ENCODE measurements at places on chromosomes 5 and 9.

DNA sequence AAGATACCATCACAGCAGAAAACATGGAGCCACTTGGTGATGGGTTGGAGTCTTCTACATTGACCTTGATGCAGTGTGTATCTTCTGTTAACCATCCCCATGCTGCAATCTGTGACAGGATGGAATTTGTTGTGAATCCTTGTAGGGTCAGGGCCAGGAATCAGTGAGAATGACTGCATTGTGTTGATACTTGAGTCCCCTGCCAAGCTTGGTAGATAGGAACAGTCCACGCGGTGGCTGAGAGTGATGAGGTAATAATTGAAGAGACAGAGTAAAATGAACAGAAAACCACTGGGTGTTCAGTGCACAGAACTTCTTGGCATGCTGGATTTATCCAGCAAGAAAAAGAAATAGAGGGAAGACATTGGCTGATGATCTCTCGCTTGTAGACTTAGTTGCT is 217.5 kb downstream of the MAN2A1 start:
- DNase-seq: no peak

DNA sequence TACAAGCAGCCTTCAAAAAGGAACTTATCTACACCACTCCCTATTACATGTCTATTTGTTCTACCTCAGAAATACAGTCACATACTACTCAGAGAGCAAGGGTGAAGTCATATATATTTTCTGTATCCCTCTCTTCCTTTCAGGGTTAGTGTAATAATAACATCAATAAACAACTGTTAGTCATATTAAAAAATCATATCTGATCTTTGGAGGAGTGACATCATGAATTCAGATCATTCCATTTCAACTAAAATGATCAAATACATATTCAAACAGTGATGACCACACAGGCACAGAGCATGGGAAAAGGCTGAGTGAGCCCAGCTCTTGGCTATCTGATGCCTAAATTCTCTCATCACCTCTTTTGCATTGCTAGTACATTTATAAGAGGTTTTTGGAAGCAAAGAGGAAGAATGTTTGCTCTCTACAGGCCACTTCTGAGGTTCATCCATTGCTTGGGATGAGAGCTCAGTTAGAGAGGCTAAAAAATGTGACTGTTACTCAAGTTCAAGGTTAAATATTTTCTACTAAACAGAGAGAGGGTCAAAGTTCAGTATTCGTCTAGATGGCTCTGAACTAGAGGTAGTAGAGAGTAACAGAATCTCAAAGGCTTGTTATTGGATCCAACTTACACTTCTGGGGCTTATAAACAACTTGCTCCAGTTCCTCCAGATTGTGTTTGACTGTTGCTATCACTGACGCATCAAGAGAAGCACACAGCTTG is 39.0 kb downstream of the RIGI start:
- no peak for DNase-seq

GRCh38 chr9:111939322-111939721 is 42.7 kb downstream of the UGCG start:
- no peak for DNase-seq

DNA sequence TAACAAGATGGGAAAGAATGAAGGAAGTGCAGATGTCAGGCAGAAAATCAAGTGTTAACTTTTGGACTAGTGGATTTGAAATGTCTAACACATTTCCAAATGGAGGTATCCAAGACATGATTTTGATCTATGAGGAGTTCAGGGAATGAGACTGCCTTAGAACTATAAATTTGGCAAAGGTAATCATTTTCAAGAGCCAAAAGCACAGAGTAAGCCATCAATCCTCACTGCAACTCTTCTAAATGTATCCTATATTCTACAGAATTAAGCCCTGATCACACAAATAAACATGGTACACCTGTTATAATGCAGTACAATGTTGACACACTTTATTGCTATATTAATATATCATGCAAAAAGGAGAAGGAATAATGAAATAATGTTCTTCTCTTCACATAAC is 55.6 kb downstream of the SETX start:
- no peak for DNase-seq

DNA sequence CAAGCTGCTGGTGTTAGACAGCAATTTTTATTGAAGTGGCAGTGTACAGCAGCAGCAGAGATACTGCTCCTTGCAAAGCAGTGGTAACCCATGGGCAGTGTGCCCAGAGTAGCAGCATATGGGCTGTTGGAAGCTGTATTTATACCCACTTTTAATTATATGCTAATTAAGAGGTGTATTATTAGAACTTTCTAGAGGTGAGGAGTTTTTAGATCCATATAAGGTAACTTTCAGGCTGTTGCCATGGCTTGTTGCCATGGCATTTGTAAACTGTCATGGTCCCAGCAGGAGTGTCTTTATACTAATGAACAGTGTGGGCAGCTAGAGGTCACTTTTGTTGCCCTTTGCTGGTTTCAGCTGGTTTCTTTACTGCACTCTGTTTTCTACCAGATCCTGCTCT is 3.7 kb upstream of the PJA2 start:
- DNase-seq: no peak

DNA sequence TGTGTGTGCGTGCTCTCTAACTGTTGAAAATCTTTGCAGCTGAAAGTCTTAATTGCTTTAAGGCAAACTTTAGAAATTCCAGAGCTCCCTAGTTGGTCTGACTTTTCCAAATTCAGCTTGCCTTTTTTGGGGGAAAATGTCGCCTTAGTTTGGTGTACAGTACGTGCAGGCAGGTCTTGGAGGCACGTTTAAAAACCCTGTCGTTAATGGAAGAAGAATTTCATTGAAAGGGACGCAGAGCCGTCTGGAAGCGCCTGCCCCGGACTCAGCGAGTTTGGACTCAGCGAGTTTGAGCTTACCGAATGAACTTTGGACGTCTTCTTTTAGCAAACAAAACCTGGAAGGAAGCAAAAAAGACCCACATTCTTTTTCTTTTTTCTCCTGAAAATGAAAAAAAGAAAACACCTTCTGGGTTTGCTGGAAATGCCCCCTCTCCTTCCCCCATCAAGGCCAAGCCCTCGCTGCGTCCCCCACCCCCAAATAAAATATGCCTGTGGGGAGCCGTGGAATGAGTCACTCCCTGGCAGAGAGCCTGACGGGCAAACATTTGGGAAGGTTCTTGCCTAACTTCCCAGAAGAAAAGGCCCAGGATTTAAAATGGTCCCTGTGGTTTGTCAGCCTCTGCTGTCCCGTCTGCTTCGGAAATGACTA is 1.5 kb downstream of the NEK6 start:
- DNase-seq: no peak

GRCh38 chr5:164721116-164721515 is 1215.7 kb downstream of the MAT2B start:
- DNase-seq: no peak

Measured in stimulated activated CD8-positive, alpha-beta memory T cell treated with anti-CD3 and anti-CD28 coated beads, Interleukin-4, amount 100 ng/mL, for 4 hours (primary cell).